Occipital lobe (tissue), 3 donors: ENCODE measurements at places on chromosomes 1 and 21. TPM values are rescaled to one million over a fixed set of nuclear protein-coding genes. Genes with fewer than 3 reads are reported as not detected.
A peak's percentile ranks its signal among the peaks of the same experiment; 100 is the strongest.

- DNase-seq, result no peak
Observed at GRCh38 chr1:198913667-198914066, 274.8 kb downstream of the PTPRC start.

DNA sequence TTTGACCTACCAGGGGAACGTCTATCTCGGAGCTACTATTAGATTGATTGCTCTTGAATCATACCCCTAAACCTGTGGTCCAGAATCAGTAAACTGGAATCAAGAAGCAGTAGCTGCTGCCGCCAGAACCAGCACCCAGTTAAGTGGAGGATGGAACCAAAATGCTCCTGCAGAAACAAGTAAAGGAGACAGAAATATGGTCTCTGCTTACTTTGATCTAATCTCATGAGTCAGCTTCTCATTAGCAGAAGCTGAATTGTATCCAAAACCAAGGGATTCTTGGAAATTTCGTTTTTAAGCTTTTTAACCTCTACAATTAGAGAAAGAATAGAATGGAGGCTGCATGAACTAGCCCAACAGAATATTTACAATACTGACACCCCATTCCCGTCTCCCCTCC is 42.6 kb upstream of the PIGV start:
- no peak for DNase-seq

DNA sequence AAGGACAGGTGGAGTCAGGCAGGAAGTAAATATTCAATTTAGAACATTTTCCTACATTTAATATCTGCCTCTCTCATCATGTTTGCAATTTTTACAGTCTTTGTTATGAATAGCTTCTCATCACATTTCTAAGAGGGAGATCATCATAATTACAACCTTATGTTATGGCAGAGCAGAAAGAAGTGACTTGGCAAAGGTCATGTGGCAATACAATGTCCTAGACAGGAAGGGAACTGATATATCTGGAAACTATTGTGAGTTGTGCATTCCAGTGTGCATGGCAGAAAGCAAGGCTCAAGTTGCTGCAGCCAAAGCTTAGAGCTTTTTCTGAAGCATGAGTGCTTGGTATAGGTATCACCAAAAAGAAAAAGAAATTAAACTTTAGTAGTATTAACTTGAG is 43.8 kb upstream of the PRRX1 start:
- DNase-seq, result no peak

DNA sequence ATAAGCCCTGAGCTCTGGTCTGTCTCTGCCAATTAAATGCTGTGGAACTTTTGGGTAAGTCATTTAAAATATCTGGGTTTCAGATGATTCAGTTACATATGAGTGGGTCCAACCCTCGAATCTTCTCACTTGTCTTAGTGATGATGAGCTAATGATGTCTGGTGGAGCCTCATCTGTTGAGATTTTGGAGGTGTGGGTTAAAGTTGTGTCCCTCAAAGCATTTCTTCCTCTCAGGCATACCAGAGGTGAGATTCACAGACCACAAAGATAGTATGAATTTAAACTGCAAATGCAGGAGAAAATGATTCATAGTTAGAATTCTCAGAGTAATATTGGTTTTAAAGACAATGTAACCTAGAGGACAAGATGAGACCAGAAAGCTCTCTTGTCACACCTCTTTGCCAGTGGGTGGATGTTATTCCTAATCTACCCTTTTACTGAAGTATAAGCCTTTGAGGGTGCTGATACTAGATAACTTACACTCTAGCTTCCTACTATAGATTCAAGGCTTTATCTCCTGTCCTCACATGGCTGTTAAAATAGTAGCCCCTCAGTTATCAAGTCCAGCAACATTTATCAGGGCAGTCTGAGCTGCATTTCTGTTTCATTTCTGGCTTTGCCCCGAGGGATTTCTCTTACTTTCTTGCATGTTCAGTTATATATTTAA is 90.7 kb downstream of the MT1HL1 start:
- DNase-seq, result no peak

DNA sequence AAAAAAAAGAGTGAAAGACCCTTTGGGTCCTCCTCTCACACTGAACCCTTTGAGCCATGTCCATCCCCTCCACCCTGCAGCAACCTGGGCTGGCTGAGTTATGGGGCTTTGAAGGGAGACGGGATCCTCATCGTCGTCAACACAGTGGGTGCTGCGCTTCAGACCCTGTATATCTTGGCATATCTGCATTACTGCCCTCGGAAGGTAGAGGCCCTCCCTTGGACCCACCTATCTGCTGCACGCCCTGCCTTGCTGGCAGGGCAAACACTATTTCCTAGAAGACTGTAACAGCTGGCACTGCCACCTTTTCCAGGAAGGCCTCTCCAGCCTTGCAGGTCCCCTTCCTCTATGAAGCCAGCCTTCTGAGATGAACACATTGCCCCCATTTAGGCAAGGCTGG is 1.1 kb downstream of the SLC50A1 start:
- DNase-seq, result no peak

- DNase-seq, result no peak
Observed at GRCh38 chr1:29259802-29260441, 23.6 kb downstream of the PTPRU start.

DNA sequence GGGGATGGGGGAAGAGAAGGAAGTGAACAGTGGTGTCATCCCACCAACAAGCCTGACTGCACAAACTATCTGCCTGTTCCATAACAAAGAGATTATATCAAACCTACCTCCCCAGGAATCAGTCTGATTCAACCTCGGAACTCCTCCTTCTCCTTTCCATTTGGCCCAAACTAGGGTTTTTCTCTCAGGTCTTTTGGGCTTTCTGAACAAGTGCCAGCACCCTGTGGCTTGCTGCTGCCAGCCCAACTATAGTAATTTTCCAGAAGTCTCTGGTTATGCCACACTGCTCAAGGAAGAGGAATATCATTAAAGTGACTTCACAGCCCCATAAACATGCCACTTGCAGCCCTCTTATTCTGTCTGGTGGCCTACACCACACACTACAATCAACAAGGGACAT is 70.5 kb downstream of the RGS7 start:
- DNase-seq, result no peak

- no peak for DNase-seq
Observed at GRCh38 chr1:70247768-70248167, 26.6 kb downstream of the SRSF11 start.

- no peak for DNase-seq
Observed at GRCh38 chr1:247797518-247797917, 26.4 kb downstream of the OR14A16 start.

GRCh38 chr1:41540886-41541591 is 56.6 kb upstream of the EDN2 start:
- DNase-seq, result no peak

DNA sequence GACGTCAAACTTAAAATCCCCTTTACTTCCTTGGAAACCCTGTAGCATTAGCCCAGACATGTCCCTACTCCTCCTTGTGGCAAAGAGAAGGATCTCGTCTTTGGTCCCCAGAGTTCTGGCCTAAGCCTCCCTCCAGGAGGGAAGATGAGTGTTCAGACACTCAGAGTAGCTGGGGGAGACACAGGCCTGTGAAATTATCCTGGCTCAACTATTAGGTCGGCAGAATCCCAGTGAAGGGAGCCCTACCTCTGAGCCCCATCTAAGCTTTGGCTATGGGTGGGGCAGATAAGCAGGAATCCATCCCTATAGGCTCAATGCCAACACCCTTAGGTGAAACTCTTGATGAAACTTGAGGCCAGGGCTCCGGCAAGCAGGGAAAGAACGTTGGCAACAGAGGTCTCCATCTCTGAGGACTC is 1.7 kb upstream of the SFN start:
- DNase-seq, result no peak

- DNase-seq, result no peak
Observed at GRCh38 chr1:98794196-98794886, 132.8 kb downstream of the SNX7 start.

- no peak for DNase-seq
Observed at GRCh38 chr1:99748419-99748818, 18.0 kb downstream of the FRRS1 start.

- DNase-seq, result no peak
Observed at GRCh38 chr1:208919371-208919770, 664.1 kb upstream of the CAMK1G start.

DNA sequence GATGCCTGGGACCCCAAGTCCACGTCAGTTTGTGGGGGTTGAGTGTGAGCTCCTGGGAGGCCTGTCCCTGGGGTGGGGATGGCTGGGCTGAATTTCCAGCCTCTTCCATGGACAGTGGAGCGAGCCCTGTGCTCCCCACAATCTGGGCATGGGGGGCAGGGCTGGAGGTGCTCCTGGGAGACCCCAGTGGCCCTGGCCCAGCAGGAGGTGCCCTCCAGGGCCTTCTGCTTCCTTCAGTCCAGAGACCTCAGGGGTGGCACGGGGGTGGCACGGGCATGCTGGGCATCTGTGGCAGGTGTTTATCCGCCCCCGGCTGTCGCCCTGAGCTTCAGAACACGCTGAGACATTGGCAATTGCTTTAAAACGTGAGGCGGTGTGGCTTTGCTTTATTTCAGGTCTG is 40.9 kb downstream of the MORN1 start:
- DNase-seq, result no peak

DNA sequence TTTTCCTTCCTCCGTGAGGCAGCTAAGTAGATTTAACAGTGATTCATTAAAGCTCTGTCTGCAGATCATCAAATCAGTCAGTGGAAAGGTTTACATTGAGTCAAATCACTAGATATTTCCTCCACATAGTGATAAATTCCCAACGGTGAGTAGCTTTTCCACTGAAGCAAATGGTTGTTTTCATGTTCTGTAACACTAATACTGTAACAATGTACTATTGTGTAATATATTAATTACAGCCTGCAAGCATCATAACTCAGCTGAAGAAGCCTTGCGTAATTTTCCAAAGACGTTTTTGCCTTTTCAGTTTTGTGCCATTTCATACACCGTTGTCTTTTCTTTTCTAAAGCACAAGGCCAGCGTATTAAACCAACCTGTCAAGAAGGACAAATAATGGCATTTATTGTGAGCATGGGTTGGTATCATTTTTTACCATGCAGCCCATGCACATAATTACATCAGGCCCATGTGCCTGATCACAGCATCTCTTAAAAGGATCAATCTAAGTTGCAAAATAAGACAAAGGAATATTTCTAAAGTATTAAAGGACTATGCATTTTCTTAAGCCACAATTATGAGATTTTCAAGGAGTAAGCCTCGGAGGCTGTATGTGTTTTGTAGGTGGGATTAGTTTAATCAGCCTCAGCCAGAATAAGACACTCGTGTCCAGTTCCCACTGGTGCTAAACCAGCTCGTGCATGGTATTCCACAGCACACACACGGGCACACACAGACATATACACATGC is 16.7 kb upstream of the PDE9A start:
- no peak for DNase-seq

- DNase-seq, result no peak
Observed at GRCh38 chr1:60911966-60912697, 170.2 kb upstream of the NFIA start.

- DNase-seq, result no peak
Observed at GRCh38 chr1:55707196-55707595, 492.0 kb upstream of the USP24 start.

GRCh38 chr1:224472806-224473205 is 38.2 kb upstream of the WDR26 start:
- no peak for DNase-seq

GRCh38 chr1:47565676-47566075 is 127.8 kb downstream of the FOXD2 start:
- no peak for DNase-seq

DNA sequence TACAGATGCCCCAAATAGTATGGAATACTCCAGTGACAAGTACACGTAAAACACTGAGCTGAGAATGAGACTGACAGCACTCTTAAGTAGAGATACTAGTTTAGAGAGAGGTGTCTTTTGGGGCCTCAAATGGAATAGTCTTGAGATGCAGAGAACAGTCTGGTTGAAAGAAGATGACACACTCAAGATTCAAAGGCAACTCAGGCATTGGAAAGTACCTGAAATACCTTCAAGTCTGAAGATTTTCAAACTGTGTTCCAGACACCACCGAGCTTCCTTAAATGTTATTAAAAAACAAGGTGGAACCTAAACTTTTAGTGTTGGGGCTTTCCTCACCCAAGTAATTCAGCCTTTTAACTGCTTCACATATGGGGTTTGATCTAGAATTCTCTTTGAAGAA is 437.7 kb downstream of the OMA1 start:
- DNase-seq, result no peak

GRCh38 chr1:96714881-96715280 is 6.7 kb upstream of the PTBP2 start:
- no peak for DNase-seq

GRCh38 chr1:28971980-28972771 is 57.8 kb downstream of the EPB41 start:
- peak; percentile 26 for DNase-seq

DNA sequence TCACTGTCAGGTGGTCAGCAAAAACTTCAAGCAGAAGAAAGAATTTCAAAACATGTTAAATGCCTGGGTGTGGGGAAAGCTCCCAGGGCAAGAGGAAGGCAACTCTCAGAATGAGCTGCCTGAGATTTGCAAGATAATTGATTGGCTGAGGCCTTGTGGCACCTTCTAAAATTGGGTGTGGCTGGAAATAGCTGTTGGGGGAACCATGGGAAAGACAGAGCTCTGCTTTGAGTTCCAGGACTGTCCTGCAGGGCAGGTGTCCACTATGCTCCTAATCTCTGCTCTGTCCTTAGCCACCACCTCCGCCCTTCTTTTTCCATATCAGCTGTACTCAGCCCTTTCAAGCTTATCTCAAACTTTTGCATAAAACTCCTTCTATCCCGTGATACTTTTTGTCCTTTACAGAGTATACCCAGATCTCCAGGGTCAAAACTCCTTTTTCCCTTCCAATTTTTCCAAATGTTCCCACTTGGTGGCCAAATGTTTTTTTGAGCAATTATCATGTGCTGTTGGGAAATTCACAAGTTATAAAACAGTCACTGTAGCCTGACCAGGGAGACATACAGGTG is 23.8 kb upstream of the PPP2R5A start:
- no peak for DNase-seq

DNA sequence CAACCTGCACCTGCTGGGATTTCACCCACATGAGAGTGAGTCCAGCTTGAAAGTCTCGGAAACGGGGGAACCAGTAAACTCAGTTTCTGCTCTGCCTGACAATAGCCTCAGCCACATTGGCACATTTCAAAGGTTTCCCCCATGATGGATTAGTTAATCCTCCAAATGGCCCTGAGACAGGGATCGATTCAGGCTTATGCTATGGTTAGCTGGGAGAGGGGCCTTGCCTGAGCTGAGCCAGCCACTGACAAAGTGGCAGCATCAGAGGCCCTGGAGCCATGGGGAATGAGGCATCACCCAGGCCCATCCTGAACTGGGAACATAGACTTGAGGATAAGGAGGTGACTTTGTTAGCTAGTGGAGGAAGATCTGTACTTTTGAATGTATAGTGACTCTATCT is 2.9 kb upstream of the CLSTN1 start:
- DNase-seq, result no peak

GRCh38 chr1:68633141-68633919 is 136.4 kb upstream of the DEPDC1 start:
- DNase-seq, result no peak

The ATAD3C gene
- total RNA-seq, result 0.62 TPM

The SLC45A1 gene
- 6.6 TPM for total RNA-seq

The GPA33 gene
- total RNA-seq, result not detected

The TNFRSF9 gene
- total RNA-seq, result not detected

The PLPPR4 gene
- 211 TPM for total RNA-seq

The SAMD13 gene
- 4.5 TPM for total RNA-seq

The RPE65 gene
- 0.16 TPM for total RNA-seq

The S100A3 gene
- not detected for total RNA-seq

The NPPA gene
- total RNA-seq, result 0.47 TPM

The SERPINC1 gene
- 0.94 TPM for total RNA-seq

The CD58 gene
- 7.3 TPM for total RNA-seq

The FAM177B gene
- not detected for total RNA-seq

The SCMH1 gene
- 45.5 TPM for total RNA-seq

The MPZ gene
- 1.4 TPM for total RNA-seq
